ENCODE measurements at places on chromosomes 2 and 18. TPM values are rescaled to one million over a fixed set of nuclear protein-coding genes. Genes with fewer than 3 reads are reported as not detected.

The ACVR1 gene
- 17.1 TPM for total RNA-seq

The ZNF521 gene
- not detected for total RNA-seq

The RBFA gene
- total RNA-seq = 32.2 TPM

The CCDC102B gene
- 1.8 TPM for total RNA-seq

The TSHZ1 gene
- 13.4 TPM for total RNA-seq

The CMPK2 gene
- 6.2 TPM for total RNA-seq

The CXCR2 gene
- total RNA-seq = 0.14 TPM

The DOK6 gene
- total RNA-seq = not detected

The SLC39A6 gene
- total RNA-seq = 28.6 TPM

The LPIN2 gene
- total RNA-seq = 82.6 TPM

The DSG4 gene
- total RNA-seq = not detected

The OR6B2 gene
- not detected for total RNA-seq

Measured in activated CD4-positive, alpha-beta T cell treated with anti-CD3 and anti-CD28 coated beads for 36 hours (primary cell).